ENCODE measurements at places on chromosomes 12 and 14.

DNA sequence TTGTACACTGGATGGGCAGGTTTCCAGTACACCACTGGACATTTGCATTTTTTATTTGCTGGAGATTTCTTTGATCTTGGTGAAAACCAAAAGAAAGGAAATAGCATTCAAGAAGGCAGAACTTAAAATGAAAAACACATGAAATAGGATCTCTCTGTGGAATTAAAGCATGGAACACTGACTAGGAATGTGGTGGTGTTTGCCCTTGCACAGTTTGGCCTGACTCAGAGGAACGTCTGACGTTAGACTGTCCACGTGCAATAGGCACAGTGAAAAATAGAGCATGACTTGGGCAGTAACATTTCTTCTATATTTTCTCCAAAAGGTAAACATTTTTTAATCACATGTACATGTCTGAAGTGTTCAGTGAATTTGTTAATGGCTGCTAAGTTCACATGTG lies 474.1 kb upstream of the PRICKLE1 start:
- no peak for DNase-seq

DNA sequence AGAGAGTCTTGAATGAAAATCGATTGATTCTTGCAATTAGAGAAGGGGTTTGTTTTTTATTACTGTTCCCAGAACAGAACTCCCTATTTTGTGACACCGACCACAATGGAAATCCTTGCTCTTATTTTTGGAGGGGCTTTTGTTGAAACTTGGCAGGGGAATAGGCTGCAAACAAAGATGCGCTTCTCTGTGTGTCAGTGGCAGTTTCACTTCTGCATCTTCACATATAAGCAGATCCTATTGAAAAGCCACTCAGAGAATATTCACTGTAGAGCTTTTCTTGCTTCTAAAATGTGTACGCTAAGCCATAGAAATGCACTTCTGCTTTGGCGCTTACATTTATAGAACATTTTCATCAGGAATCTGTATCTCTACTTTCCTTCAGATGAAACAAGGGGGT lies 1822.4 kb upstream of the SEL1L start:
- DNase-seq = no peak

DNA sequence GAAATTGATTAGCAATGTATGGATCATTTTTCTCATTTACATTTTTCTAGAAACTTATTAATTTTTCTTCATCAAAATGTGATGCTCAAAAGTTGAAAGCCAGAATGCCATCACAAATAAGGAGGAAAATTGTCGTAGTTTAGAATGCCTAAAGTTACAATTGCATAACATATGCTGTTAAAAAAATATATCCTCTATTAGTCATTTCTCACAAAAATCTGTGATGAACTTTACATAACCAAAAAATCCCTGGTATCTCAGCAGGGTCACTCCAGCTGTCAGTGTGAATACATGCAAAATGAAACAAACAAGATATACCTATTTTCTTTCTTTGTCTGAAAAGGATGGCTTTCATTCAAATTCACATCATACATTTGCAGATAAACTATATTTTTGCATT lies 358.9 kb downstream of the PAWR start:
- no peak for DNase-seq

DNA sequence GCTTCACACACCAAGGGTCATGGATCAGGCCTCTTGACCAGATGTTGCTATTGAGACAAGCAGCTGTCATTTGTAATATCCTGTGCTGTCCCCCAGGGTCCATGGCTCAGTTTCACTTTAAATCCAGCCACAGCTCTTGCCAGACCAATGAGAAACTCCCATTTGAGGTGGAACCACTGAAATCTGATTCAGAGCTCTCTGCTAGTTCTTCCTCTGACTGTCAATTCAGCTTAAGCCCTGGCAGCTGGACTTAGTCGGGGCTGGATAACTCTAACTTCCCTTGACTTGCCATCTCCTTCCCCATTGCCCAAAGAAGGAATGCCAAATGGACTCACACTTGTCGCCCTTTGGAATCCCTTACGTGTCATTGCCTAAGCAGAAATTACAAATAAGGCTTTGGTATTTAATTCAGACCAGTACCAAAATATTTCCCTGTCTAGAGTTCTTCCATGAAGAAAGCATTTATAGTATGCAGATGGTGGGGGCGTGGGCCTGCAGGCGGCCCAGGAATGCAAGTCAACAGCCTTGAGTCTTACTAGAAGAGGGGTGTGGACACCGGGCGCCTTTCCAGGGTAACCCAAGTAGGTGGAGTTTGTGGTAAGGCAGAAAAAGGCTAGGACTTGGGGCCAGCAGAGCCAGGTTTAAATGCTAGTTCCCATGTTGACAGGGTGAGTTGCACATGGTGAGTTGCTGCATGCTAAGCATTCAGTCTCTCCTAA lies 96.9 kb upstream of the TMPO start:
- DNase-seq = no peak

DNA sequence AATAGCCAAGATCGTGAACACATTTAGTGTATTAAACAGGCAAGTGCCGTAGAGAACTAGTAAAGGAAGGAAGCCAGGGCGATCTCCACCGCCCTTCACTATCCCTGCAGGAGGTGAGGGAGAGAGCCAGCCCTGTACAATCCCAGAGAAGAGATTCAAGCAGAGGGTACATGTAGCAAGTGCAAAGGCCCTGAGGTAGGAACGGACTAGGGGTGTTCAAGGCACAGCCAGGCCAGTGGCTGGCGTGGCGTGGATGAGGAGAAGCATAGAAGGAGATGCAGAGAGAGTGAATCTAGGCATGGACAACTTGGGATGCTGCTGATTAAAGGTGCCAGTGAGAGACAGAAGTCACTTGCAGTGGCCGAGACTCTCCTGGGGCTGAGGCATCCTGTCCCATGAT lies 39.1 kb upstream of the ESRRB start:
- no peak for DNase-seq

GRCh38 chr14:98200601-98201000 lies 1071.4 kb downstream of the BCL11B start:
- no peak for DNase-seq

GRCh38 chr12:89040146-89040964 lies 311.9 kb downstream of the DUSP6 start:
- peak; percentile 28 for DNase-seq

DNA sequence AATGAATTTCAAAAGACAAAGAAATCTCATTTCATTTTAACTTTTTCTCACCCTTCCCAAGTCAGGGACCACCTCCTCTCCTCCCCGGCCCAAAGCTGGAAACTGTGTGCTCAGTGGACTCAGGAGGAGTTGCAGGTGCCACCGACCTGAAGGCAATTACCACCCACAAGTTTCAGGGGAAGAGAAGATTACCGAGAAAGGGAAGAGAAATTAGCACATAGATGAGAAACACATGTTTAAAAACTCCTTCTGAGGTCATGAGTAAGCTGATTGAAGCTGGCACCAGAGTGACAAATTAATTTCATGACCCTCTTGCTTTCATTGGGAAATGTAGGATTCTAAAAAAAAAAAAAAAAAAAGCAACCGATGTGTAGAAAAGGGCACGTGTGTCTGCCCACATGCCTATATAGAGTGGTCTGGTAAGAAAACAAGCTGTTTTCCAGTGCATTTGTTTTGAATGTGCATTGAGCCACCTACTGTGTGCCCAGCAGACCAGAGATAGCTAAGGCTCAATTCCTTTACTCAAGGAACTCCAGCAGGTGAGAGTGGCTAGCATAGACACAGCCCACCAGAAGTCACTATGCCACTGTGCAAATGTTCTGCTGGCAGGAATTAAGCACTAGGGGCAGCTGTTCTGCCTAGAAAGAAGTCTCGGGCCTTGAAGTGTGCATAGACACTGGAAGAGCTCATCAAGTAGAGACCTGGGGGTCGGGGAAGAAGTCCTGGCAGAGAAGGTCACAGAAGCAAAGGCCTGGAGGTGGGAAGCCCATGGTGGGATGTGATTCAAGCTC lies 30.5 kb downstream of the DPF3 start:
- no peak for DNase-seq

DNA sequence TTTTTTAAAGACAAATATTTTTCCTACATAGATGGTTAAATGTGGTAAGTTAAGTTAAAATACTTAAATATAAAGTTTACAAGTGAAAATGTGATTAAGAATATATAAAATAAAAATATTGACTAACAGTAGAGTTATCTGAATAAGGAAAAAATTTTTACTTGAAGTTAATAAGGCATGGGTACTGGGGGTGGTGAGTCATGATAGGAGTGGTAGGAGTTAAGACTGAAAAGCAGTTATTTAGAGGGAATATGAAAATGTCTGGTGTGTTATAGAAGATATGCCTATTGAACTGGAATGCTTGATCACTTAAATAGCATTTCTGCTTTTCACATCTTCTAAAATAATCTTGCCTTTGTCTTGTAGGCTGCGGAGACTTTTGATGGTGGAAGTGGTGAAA lies 68.7 kb downstream of the CCDC91 start:
- DNase-seq = no peak

DNA sequence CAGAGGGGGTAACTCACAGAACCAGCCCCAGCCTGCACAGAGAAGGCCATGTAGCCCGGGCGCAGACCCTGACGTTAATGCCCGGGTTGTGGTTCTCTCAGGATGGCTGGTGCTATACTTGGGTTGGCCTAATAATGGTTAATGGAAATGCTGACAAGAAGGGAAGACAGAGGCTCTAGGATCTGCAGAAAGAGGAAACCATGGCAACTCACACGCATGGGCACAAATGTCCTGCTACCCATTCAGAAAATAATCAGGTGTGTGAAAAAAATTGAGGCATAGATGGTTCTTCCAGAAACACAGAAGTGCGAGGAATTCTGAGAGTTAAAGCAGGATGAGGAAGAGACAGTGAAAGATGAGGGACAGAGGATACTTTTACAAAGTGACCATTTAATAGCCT lies 33.8 kb downstream of the APPL2 start:
- DNase-seq = no peak

DNA sequence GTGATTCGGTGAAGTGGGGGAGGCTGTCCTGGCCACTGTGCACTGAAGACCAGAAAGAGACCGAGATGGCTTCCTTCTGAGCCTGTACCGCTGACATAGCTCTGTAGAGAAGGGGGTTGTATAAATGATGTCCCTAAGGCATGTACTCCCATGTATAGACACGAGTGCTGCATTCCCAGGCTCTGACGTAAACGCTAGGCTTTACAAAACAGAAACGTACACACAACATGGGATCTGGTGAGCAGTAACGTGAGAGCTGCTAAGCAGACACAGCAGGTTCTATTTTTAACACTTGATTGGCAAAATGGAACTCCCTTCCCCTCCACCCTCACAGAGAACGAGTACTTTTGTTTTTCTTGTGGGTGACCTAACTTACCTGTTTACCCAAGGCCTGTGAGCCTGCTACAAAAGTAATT lies 35.9 kb downstream of the ACADS start:
- DNase-seq = no peak

GRCh38 chr12:110794623-110795280 lies 52.0 kb upstream of the CCDC63 start:
- DNase-seq = no peak

DNA sequence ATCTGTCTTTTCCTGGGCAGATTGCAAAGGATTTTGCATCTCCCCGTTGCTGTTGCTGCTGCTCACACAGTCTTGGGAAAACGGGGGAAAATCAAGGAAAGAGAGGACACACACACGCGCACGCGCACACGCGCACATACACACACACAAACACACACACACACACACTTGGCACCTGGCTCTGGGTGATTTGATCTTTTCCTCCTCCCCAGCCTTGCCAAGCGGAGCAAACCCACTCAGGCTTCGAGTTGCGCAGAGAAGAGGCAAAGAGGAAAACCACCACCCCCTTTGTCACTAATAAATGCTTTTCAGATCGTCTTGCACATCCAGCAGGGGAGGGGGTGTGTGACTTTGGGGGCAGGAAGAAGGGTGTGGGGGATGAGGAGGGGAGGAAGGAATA lies 965 bp upstream of the NOS1 start:
- DNase-seq = no peak

DNA sequence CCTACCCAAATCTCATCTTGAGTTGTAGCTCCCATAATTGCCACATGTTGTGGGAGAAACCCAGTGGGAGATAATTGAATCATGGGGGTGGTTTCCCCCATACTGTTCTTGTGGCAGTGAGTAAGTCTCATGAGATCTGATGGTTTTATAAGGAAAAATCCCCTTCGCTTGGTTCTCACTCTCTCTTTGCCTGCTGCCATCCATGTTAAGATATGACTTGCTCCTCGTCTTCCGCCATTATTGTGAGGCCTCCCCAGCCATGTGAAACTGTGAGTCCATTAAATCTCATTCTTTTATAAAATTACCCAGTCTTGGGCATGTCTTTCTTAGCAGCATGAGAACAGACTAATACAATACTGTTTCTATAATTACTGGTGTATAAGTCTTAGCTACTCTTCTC lies 6.5 kb upstream of the BCAT1 start:
- DNase-seq = no peak

- DNase-seq = no peak
These were observed 69.8 kb downstream of the RERG start for GRCh38 chr12:15151161-15152091.

DNA sequence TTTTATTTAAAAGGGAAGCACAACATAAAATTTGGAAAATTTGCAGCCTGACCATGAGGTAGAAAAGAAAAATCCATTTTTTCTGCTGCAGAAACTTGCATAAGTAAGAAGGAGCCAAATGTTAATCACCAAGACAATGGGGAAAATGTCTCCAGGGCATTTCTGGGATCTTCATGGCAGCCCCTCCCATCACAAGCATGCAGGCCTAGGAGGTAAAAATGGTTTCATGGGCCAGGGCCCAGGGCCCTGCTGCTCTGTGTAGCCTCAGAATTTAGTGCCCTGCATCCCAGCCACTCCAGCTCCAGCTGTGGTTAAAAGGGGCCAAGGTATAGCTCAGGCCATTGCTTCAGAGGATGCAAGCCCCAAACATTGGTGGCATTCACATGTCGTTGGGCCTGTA lies 735.6 kb downstream of the GALC start:
- DNase-seq = no peak

GRCh38 chr12:72011374-72011773 lies 72.7 kb downstream of the TPH2 start:
- DNase-seq = no peak

DNA sequence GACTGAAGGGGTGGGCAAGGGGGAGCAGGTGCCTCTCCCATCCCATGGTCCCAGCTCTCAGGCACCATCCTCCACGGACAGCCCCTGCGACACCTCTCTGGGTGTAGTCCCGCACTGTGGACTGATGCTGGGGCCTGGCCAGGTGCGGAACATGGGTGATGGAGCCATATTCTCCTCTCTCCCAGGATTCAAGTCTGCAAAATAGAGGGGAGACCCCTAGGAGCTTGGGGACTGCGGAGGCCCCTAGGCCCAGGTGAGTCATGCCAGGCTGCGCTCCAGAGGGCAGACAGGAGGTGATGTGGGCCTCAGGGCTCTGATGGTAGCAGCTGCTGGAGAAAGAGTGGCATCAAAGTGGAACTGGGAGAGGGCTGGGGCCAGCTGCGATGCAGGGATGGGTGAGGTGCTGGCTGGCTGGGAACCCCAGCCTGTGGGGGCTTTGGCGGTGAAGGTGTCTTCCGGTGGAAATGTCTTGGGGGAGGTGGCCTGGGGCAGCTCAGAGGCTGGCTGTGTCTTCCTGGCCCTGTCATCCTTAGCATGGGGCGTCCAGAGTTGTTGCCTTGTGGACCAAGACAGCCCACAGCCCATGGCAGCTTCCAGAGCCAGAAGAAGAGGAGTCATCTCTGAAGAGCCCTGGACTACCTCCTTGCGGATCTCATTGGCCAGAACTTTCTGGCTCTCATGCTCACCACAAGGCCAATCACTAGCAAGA lies 149.1 kb downstream of the KIF26A start:
- DNase-seq = no peak

Data from CD4-positive, alpha-beta T cell (primary cell).